ENCODE measurements at places on chromosomes 7 and 10.

- no peak for DNase-seq
Measured at GRCh38 chr10:50322077-50322476, 70.8 kb upstream of the ASAH2 start.

DNA sequence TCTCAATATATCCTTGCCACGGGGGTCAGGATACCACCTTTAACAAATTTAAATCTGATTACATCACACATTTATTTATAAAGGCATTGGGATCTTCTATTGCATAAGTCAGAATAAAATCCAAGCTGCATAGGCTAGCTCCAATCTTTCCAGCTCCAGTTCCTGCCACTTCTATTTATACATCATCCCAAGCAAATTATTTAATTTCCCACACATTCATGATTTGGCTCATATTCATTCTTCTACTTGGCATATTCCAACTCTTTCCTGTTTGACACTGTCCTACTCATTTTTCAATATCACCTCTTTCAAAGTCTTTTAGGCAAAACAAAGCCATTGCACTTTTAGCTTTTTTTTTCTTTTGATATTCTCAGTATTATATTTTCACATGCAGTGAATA, 579.0 kb upstream of the FZD8 start:
- DNase-seq: no peak

GRCh38 chr7:116924741-116925140, 28.6 kb upstream of the ST7 start:
- DNase-seq: no peak

DNA sequence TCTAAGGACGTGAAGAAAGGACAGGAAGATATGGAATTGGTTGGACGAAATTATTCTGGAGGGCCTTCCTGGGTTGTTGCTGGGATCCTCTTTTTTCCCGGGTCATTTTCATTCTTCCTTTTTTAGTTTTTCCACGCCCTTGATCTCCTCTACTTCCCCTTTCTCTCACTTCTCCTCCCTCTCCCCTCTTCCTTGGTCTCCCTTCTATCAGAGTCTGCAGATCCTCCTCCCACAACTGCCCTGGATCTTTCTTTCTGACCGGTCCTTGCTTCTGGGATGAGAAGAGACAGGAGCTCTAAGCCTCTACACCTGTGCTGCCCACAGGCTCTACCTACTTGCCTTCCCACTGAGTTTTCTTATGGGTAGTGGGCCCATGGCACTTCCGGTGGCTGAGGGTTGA, 103.7 kb upstream of the RELN start:
- no peak for DNase-seq

GRCh38 chr10:32149252-32149955, 93.2 kb upstream of the KIF5B start:
- no peak for DNase-seq

DNA sequence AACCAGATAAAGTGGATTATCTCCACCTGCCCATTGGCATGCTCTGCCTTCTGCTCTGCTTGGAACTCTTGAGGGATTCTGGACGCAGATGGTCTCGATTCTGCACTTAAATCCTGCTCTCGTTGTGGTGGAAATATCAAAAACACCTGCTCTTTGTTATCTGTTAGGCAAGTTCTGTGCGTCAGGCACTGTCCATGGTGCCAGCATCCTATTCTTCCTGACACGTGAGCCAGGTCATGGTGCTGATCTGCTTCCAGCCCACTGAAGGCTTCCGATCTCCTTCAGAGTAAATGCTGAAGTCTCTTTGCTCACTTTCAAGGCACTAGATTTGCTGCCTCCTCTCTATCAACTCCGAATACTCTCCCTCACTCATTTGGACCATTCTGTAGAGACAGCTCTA, 505.6 kb downstream of the HTR7 start:
- DNase-seq: no peak

GRCh38 chr7:155269766-155270585, 27.7 kb upstream of the INSIG1 start:
- DNase-seq: no peak

Data from stimulated activated CD8-positive, alpha-beta memory T cell treated with anti-CD3 and anti-CD28 coated beads, Interleukin-4, amount 100 ng/mL, for 1 hour (primary cell).